ENCODE measurements at places on chromosomes 5 and 9.
A peak's percentile ranks its signal among the peaks of the same experiment; 100 is the strongest.

- DNase-seq, result no peak
Measured at GRCh38 chr5:96968074-96968473, 32.2 kb downstream of the LNPEP start.

- DNase-seq, result no peak
Measured at GRCh38 chr9:93324191-93324834, 127.2 kb upstream of the FAM120A start.

DNA sequence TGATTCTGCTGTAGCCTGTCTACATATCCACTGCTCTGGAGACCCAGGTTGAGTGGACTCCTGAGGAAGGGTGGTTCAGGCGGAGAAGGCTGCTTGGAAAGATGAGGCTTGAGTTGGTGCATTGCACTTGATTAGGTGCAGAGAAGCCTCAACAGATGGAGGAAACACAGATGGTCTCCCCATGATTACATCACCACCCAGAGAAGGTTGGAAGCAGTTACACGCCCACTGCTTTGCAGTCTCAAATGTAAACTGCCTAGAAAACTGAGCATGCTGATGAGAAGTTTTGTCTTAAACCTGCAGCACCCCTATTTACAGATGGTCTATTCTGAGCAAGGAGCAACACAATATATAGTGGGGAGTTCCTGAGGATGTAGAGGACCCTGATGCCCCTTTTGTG lies 266.6 kb downstream of the PIK3R1 start:
- no peak for DNase-seq

- no peak for DNase-seq
Measured at GRCh38 chr5:78810098-78810920, 161.7 kb upstream of the LHFPL2 start.

GRCh38 chr9:70135176-70135575 lies 91.5 kb downstream of the MAMDC2 start:
- DNase-seq, result no peak

DNA sequence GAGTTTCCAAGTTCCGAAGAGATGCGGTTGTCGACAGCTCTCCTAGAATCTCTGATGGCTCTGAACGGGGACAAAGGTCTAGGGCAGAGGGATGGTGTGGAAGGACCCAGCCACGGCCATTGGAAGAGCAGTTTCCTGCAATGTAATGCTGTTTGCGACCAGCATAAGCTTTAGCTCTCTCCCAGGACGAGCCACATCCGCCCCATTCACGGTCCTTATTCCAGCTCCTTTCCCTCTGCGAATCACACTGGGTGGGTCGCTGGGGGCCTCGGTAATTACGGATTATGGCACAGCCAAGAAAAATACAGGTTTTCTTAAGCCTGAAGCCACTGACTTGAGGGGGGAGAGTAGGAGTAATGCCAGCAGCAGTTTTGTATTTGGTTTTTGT lies 22.7 kb downstream of the ANXA2R start:
- peak; percentile 44 for DNase-seq

GRCh38 chr5:122192497-122193496 lies 63.5 kb downstream of the ZNF474 start:
- peak; percentile 66 for DNase-seq

- no peak for DNase-seq
Measured at GRCh38 chr5:137957948-137958347, 68.7 kb downstream of the PKD2L2 start.

GRCh38 chr5:147675168-147675567 lies 107.4 kb downstream of the JAKMIP2 start:
- no peak for DNase-seq

Data from inflammatory macrophage (primary cell).